ENCODE measurements at places on chromosomes 3 and 15.

GRCh38 chr3:124838963-124839362, 48.2 kb downstream of the ITGB5 start:
- DNase-seq = no peak

- no peak for DNase-seq
Measured at GRCh38 chr3:27927882-27928281, 205.8 kb upstream of the EOMES start.

- DNase-seq = no peak
Measured at GRCh38 chr3:102174832-102175374, 259.9 kb upstream of the ZPLD1 start.

- DNase-seq = no peak
Measured at GRCh38 chr15:95371664-95372063, 958.8 kb upstream of the NR2F2 start.

DNA sequence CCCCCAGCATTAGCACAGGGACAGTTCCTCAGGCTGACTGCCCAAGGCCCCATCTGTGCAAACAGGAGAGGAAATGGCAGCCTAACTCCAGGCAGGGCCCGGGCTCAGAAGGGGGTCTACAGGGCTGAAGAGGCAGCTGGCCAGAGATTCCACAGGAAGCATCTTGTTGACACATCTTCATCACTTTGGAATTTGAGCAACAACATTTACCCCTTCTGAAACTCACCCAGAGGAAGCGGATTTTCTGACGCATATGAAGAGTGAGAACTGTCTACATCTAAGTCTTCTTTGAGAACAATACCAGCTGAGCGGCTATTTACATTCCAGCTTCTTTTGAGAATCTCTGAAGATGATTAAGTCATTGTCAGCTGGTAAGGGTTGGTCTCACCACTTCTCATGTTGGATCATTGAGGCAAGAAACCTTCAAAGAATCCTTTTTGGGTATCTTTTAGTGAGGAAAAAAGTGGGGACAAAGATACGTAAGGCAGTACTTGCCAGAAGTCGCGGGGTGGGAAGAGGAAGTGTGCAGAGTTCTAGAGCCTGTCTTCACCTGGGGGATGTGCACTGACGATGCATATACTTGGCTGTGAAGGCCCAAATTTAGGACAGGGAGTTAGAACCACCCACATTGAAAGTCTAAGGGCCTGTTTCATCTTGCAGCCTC, 25.4 kb upstream of the SRP14 start:
- no peak for DNase-seq

DNA sequence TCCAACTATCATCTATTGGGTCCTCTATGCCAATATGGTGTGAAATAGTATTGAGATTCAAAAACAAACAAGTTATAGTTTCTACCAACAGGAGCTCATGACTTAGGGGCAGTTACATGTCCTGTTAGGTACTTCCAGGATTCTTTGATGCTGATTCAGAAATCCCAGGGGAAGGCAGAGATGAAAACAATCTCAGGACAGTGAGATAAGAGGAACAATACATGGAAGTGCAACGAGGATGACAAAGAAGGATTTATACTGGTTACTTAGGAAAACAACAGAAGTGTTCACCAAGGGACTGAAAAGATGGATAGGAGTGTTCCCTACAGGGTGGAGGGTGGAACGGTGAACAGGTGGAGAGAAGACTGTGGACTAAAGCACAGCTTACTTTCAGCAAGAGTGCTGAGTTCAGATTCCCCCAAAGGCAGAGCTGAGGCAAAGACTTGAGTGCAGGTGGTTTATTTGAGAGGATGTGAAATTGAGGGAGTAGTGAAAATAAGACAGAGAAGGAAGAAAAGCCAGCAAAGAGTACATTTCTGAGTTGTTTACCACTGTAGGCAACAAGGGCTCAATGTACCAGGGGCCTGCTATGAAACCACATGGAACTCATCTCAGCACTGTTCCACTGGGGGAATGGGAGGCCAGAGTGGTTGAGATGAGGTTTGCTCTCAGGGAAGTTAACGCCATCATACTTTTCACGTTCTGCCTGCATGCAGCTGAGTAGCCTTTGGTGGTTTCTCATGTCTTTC, 68.1 kb downstream of the TRIM69 start:
- no peak for DNase-seq

- DNase-seq = no peak
Measured at GRCh38 chr3:51510996-51511395, 11.2 kb upstream of the DCAF1 start.

- DNase-seq = no peak
Measured at GRCh38 chr3:152505926-152506325, 237.2 kb downstream of the MBNL1 start.

- DNase-seq = no peak
Measured at GRCh38 chr3:165641569-165642310, 195.5 kb downstream of the BCHE start.

- no peak for DNase-seq
Measured at GRCh38 chr3:74561881-74562280, 52.6 kb downstream of the CNTN3 start.

- no peak for DNase-seq
Measured at GRCh38 chr3:122875547-122876127, 80.8 kb downstream of the SLC49A4 start.

DNA sequence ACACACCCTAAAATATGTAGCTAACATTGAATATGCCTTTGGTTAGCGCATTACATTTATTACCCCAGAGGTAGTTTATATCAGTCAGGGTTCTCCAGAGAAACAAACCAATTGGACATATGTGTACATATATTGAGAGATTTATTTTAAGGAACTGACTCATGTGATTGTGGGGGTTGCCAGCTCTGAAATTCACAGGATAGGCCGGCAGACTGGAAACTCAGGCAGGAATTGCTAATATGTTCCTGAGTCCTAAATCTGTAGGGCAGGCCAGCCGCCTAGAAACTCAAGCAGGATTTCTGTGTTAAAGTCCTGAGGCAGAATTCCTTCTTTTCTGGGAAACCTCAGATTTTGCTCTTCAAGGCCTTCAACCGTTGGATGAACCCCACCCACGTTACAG, 189.7 kb downstream of the CDIN1 start:
- DNase-seq = no peak

- DNase-seq = no peak
Measured at GRCh38 chr15:25869701-25870100, 6.6 kb upstream of the ATP10A start.

DNA sequence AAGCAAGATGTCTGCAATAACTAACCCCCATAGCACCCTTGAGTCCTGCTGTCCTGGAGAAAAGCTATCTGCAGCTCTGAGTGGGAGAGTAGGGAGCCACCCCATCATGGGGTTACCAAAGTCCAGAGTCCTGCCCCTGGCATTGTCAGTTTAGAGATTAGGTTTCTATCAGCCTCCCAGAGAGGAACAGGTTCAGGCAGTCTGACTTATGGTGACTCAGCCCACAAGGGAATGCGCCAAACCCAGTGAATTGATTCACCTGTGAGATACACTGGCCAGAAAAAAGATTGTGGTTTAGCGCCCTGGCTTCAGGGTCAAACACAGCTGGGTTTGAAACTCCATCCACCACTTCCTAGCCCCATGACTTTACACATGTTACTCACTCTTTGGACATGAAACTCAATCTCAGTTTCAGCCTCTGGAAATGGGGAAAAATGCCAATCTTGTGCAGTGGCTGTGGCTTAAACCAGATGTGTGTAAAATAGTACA, 263.6 kb upstream of the HES1 start:
- DNase-seq = no peak

DNA sequence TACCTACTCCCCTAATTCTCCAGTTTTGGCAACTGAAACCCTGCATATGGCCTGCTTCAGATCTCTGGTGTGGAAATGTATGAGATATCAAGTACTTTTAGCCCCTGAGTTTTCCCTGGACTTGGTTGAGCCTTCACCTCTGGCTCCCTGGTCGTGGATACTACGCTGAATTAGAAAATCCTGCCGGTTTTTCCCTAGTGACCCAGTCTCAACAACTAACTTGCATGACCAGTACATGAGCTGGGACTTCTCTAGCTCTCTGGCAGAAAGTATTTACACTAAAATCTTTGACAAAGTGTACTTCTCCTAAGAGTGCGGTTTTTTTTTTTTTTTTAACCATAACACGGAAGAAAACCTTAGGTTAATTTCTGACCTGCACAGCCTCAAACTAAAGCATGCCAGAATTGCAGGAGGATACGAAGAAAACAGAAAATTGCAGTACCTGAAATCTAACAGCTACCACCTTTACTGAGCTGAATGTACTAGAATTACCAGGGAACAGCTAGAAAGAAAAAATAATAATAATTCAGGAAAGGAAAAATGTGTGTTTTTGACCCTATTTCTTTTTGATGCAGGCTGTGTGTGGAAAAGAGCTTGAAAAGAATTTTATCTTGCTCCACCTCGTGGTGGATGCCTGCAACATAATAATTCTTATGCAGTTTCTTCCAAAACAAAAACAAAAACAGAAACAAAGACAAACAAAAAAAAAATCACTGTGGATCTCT, 165.6 kb downstream of the GMNC start:
- DNase-seq = no peak

DNA sequence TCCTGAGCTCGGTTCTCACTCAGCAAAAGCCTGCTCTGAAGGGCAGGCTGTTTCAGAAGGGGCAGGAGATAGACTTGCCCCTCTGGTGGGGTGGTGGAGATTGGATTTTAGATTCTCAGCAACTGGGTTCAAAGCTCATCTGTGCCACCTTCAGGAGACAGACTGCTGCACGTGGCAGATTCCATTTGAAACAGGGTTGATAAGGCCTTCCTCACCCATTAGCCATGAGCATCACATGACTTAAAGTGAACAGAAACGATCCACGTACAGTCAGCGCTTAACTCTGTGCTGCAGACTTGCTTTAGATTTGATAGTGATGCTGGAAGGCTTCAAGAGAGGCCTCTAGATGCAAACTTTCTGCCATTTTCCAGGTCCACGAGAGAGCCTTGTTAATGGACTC, 35.0 kb upstream of the MGLL start:
- no peak for DNase-seq
